ENCODE measurements at places on chromosomes 2 and 18.

DNA sequence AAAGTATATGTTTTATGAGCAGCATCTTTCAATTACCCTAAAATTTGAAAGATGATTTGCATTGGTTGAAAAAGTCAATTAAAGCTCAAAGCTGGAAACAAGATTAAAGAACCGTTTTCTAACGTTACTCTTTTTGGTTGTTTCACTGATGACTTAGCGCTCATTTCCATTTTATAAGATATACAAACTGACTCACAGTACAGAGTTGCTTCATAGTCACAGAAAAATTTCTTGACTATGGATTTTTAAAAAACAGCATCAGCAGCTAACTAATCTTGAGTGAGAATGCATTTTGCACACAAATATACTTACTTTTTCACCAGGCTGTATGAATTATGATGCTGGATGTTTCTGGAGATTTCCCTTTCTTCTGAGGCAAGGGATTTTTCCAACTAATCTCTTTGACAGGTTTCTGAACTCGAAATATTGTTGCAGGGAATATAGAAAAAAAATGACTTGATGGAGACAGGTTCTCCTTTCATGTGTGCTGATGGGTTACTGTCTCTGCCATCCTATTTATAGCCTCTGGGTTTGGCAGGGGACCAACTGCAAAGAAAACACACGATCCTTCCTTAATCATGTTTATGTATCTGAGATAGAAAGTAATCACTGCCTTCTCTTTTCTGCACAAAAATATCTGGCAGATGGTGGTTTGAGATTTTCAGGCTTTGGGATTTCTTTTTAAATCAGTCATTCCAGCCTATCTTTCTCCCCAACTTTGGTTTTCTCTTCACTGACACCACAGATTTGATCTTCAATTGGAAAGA is 129.4 kb upstream of the DAPL1 start:
- DNase-seq, result no peak

- no peak for DNase-seq
These were observed 13.6 kb downstream of the ARID5A start for GRCh38 chr2:96549967-96550786.

- no peak for DNase-seq
These were observed 48.6 kb downstream of the RNU4ATAC start for GRCh38 chr2:121579309-121579708.

GRCh38 chr18:12741351-12741750 is 38.5 kb downstream of the PSMG2 start:
- DNase-seq, result no peak

DNA sequence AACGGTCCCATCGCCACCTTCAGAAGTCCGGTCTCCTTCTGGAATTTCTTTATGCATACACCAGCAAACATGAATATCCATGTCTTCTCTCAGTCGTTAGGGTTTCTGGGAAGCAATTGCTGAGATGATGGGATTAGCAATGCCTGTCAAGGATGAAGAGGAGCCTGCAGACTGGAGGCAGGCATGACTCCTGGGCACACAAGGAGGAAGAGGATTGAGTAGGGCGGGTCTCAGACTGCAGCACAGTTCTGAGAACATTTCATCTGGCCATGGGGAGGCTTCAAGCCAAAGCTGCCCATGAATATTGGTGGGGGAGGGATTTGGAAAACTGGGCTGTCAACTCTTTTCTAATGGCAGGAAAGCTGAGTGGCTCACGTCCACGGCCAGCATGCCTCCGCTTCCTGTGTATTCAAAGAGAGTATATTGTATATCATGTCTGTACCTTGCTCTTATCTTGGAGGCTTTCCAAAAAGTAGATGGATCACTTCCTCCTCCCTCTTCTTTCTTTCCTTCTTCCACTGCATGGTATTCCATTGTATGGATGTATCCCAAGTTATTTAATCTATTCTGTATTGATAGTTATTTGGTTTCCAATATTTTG is 24.5 kb downstream of the MC2R start:
- no peak for DNase-seq

- no peak for DNase-seq
These were observed 1158.3 kb downstream of the RPIA start for GRCh38 chr2:89849731-89850130.

DNA sequence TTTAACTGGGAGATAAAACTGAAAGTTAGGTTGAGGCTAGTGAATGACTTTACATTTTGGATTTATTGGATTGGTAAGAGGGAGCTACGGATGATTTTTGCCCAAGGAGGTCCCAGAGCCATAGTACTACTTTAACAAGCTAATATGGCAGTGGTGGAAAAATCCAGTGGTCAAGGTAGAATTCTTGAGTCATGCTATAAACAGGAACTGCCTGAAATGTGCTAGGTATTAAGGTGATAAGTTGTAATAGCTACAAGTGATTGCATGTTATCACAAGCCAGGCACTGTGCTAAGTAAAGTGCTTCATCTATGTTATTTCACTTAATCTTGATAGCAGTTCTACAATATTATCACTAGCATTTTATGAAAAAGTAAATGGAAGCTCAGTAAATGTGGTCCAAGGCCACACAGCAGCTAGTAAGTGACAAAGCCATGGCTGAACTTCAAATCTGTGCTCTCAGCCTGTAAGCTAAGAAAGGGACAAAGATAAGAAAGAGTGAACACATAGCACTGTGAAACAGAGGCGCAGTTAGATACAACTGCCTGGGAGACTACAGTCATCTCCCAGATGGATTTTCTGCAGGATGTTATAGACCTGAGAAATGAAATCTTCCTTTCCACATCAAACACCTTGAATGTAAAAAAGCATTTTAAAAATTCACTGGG is 469.6 kb downstream of the TGIF1 start:
- no peak for DNase-seq

- no peak for DNase-seq
These were observed 179.3 kb downstream of the RNF152 start for GRCh38 chr18:61713502-61713901.

- no peak for DNase-seq
These were observed 64.0 kb downstream of the MBP start for GRCh38 chr18:77068321-77069312.

GRCh38 chr2:65129286-65129825 is 550 bp downstream of the RAB1A start:
- no peak for DNase-seq

DNA sequence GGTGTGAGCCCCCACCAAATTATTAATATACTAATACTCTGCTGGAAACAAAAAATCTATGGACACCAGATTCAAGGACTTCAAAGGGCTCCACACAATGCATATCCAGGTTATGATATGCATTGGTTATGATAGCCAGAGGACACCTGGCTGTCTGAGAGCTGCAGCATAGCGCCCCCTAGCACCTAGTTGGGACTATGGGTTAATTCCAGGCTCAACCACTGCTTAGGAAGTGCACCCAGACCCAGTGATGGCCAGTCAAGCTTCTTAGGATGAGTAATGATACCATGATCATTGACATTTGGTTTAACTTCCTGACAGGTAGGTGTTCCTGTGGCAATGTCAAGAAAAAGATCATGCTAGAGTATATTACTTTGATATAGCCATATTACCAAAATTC is 3.8 kb upstream of the FRZB start:
- DNase-seq, result no peak

- no peak for DNase-seq
These were observed 114.1 kb downstream of the BCL11A start for GRCh38 chr2:60439219-60439974.

DNA sequence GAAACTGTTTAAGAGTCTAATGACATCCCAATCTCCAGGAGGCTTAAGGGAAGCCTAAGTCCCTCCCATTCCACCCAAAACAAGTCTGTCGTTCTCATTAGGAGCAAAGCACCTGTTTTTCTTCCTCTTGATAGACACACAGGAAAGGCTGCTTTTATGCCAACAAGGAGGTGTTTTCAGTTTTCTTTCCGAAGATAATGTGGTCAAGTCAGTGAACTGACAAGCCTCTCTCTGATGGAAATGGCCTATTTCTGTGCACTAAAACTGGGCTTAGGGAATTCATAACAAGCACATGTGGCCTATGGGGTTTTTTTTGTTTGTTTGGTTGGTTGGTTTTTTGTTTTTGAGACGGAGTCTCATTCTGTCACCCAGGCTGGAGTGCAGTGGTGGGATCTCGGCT is 36.2 kb downstream of the FBLN7 start:
- no peak for DNase-seq

DNA sequence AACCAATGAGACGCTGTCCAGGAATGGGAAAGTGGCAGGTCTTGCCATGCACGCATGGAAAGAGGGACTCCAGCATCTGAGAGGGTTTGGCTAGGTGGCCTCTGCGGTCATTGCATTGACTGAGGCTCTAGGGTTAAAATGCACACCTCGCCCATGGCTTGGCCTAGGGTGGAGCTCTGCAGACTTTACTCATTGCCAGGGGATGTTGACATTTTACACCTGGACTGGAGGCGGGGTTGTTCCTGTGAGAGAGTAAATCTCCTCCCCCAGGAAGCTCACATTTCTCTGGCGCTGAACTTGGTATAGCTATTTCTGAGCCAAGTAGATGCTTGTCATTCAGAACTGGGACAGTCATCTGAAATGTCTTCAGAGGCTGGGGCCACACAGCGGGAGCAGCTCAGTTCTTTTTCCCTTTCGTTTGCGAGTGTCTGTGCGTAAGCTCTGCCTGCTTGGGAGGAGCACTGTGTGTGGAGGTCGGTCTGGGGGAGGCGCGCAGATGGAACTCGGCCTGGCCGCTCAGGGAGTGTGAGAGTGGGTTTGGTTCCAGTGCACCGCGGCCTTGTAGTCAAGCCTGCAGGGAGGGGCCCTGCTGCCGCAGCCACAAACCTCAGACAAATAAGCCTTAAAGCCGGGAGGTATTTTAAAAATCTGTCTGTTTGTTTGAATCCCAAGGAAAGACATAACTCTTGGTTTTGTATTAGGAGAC is 76.5 kb downstream of the LPIN1 start:
- no peak for DNase-seq

- no peak for DNase-seq
These were observed 44.3 kb downstream of the CCDC148 start for GRCh38 chr2:158412206-158412605.

- no peak for DNase-seq
These were observed 322.3 kb upstream of the TFPI start for GRCh38 chr2:187876554-187876953.

GRCh38 chr18:40152859-40153258 is 1802.2 kb upstream of the PIK3C3 start:
- no peak for DNase-seq

GRCh38 chr18:61606759-61607158 is 273.5 kb downstream of the CDH20 start:
- DNase-seq, result no peak

GRCh38 chr2:126754240-126755004 is 98.5 kb downstream of the GYPC start:
- no peak for DNase-seq

DNA sequence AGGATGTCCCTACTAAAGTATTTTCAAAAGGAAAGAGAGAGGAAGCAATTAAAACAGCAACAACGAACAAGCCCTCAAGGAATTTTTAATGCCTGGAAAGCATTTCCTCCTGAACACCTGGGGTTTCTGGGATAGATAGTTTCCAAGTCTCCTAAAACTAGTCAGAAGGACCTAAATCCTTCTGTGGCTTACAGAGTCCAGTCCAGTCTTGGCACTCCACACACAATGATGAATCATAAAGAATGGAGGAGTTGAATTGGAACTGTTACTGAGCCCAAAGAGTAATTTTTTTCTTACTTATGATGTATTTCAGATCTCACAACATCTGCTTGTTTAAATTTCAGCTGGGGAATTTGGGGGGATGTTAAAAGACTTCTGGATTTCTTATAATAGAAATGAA is 144.6 kb upstream of the SETBP1 start:
- no peak for DNase-seq

DNA sequence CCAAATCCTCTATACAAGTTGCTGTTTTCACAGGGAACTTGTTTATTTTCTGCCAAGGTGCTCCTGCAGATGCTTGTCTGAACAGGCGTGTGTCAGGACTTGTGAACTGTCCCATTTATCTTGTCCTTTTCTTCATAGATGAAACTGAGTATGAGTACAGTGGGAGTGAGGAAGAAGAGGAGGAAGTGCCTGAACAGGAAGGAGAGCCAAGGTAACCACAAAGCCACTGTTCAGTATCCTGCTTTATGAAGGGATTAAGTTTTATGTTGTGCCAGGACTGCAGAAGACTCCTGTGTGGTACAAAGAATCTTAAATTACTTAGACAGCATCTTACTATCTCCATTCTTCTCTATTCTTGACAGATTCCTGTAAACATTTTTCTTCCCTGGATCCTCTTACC is 145.0 kb downstream of the MAP4K4 start:
- no peak for DNase-seq

DNA sequence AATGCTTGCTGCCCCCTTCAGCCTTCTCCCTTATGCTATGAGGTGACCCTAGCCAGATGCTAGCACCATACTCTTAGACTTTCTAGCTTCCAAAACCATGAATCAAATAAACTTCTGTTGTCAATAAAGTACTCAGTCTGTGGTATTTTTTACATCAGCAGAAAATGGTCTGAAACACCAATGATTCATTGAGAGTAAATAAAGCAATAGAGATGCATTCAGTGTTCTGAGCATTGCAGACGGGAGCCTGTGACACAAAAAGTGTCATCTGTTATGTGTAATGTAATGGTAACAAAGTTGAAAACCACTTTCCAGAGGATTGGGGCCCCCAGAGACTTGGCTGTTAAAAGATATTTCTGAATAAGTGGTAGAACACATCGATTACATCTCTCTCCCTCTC is 758.0 kb upstream of the NRXN1 start:
- DNase-seq, result no peak

DNA sequence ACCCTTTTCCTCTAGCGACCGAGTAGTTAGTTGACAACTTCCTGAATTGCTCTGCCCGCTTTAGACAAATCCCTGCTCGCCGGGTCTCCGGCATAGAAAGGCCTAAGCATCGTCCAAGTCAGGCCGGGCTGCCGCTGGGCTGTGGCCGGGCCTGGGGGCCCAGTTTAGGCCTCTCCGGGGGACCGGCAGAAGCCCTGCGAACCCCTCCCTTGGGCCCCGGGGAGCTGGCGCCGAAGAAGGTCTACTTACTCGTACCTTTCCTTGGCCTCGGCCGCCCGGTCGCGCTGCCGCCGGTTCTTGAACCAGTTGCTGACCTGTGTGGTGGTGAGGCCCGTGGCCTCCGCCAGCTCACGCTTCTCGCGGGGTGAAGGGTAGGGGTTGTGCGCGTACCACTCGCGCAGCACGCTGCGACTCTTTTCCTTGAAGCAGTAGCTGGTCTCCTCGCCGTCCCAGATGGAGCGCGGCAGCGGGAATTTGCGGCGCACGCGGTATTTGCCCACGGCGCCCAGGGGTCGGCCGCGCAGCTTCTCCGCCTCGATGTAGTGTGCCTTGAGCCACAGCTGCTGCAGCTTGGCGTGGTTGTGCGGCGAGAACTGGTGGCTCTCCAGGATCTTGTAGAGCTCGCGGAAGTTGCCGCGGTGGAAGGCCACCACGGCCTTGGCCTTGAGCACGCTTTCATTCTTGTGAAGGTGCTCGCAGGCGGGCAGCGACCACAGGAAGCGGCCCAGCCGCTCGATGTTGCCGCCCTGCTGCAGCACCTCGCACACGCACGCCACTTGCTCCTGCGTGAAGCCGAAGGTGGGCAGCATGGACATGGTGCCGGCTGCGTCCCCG is 739 bp downstream of the SIX2 start:
- no peak for DNase-seq

GRCh38 chr2:96526615-96527285 is 9.8 kb upstream of the ARID5A start:
- DNase-seq, result no peak
